ENCODE measurements at places on chromosomes 5 and 9.

DNA sequence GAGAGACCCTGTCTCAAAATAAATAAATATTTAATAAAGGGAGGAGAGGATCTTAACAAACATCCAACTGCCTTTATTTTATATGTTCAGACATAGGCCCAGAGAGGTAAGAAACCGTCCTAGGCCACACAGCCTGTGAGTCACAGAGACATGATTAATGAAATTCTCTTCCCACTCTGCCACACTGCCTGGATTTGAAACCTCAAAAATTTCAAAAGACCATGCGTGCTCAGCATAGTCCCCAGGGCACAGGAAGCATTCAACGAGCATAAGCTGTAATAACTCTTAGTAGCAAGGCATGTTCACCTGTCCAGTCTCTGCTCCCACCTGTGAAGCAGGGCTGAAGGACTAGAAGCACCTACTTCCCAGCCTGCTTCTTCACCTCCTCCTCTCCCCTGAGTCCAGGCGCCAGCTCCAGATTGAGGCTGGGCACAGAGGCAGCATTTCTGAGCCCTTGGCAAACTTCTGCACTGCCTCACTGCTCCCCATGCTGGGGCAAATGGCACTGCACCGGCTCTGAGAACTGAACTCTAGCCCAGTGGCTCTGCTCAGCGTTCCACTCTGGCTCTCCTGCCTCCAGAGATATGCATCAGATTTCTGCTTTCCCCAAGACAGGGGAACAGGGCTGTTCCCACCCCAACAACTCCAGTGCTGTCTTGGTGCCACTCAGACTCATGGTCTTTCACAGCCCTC is 1.1 kb downstream of the FAT2 start:
- no peak for DNase-seq

DNA sequence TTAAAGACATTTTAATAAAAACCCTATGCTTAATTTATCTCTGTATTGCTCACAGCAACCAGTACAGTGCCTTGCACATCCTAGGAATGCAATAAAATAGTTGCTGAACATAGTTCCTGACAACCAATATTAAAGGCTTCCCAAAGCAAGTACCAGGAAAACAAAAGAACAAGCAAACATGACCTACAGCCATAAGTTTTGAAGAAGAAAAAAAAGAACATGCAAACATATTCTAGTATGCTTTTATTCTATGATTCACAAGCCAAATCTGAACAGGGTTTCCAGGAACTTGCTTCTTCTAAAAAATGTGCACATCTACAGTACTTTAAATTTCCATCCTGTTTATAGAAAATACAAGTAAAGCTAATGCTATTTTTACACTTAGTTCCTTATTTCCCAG is 4.5 kb downstream of the CEMIP2 start:
- DNase-seq, result no peak

- no peak for DNase-seq
Measured at GRCh38 chr9:135536216-135536615, 9.7 kb upstream of the OBP2A start.

DNA sequence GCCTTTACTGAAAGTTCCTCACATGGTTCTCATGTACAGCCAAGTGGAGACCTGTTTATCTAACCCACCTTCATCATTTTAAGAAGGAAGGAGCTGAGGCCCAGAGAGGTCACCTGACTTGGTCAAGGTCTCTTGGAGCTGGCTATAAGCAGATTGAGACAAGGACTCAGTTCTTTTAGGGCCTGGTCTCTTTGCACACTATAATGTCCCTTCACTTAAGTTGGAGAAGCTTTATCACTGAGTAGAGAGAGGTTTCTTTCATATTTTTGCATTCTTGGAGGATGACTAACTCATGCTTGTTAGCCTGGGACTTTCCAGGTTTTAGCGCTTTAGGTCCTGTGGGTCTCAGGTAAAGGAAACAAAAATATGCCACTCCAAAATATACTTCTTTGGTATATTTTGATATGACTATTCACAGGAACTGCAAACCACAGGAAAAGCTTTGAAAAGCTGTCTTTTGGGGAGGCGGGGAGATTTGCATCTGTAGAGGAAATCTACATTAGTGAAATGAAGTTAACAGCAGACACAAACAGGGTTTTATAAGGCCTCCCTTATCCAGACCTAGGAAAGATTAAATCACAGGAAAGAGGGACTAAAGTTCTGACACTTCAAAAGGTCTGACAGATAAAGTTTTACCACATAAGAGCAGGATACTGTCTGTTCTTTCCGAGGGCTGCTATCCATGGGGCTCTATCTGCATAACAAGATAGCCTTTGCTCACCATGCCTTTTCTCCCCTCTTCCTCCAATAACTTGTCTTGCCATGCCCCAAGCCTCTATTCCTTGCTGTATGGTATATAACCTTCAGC is 95.8 kb upstream of the ANKRD55 start:
- DNase-seq, result no peak

GRCh38 chr9:21696411-21696871 is 106.0 kb upstream of the MTAP start:
- DNase-seq, result no peak

GRCh38 chr9:93268551-93269314 is 84.8 kb downstream of the WNK2 start:
- no peak for DNase-seq

GRCh38 chr5:11733185-11733839 is 170.9 kb downstream of the CTNND2 start:
- DNase-seq, result no peak

DNA sequence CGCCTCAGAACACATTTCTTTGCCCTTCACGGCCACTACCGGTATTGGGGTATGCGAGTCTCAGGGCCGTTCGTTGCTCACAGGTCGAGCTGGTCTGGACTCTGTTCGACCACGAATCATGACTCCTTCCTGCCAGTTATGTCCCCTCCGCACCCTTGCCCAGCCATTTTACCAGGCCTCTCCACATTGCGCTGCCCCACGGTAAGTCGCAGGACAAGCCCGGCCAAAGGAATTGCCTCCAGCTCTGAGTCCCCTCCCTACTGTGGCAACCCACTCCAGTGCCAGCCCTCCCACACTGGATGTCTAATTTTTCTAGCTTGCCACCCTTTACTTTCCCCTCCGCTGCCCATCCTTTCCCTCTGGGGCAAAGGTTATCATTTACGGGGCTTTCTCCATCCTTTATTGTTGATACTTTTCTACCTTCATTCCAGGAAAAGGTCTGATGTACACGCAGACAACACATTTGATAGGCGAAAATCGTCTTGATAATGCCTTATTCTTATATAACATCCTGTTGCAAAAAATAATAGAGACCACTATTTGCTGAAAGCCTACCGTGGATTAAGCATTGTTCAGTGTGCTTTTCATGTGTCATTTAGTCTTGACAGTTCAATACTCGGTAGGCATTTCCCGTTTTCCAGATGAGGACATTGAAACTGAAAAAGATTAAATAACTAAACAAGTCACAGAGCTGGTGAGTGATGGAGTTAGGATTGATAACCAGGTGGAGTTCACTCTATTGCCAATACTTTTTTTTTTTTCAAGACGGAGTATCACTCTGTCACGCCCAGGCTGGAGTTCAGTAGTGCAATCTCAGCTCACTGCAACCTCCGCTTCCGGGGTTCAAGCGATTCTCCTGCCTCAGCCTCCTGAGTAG is 958 bp upstream of the HSPA5 start:
- DNase-seq, result no peak

- no peak for DNase-seq
Measured at GRCh38 chr9:129108805-129109536, 1.6 kb downstream of the CRAT start.

DNA sequence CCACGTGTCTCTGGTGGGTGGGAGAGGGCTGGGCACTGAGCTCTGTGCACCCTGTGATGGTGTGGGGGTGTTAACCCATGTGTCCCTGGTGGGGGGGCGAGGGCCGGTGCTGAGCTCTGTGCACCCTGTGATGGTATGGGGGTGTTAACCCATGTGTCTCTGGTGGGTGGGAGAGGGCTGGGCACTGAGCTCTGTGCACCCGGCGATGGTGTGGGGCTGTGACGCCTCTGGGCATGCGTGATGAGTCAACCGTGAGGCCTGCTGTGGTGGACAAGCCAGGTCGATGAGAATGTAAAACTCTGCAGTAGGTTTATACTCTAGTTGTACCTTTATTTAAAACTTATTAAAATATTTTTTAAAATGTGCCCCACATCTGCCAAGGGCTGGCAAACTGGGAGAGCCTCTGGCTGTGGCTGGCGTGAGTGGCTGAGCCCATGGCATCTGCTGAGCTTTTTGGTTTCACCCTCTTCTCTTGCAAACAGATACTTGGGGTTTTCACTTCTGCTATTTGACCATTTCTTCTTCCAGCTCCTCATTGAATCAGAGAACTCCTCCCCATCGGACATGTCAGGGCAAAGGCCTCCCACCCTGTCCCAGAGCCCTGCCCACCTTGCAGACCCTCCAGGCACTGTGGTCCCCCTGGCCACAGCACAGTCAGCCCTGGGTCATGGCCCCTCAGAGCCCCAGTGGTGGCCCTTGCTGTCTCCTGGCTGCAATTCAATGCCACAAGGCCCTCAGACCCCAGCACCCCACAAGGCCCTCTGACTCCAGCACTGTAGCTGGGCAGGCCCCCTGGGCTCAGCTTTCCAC is 18.5 kb upstream of the EXOC3 start:
- DNase-seq, result no peak

GRCh38 chr5:180156141-180156540 is 52.9 kb downstream of the RASGEF1C start:
- DNase-seq, result no peak

- DNase-seq, result no peak
Measured at GRCh38 chr9:111648066-111648465, 13.3 kb upstream of the GNG10 start.

DNA sequence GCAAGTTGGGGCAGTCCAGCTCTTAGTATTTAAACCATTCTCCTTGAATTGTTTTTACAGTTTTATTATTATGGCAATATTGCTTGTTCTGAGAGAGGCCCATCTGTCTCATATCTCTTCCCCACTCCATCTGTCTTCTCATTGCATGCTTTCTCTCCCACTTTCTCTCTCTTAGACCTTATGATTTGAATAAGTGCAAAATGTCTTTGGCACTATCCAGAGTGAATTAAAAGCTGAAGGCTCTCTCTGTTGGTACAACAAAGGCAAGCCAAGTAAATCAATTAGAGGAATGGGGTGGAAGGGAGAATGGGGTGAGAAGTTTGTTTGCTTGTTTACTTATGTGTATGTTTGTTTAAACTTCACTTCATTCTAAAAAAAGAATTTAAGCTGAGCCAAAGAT is 195.3 kb upstream of the RFX3 start:
- DNase-seq, result no peak

- DNase-seq, result no peak
Measured at GRCh38 chr9:132048201-132048600, 31.5 kb downstream of the MED27 start.

- DNase-seq, result no peak
Measured at GRCh38 chr9:133913571-133914369, 78.4 kb downstream of the VAV2 start.
